ENCODE measurements at places on chromosomes 5 and 9.

DNA sequence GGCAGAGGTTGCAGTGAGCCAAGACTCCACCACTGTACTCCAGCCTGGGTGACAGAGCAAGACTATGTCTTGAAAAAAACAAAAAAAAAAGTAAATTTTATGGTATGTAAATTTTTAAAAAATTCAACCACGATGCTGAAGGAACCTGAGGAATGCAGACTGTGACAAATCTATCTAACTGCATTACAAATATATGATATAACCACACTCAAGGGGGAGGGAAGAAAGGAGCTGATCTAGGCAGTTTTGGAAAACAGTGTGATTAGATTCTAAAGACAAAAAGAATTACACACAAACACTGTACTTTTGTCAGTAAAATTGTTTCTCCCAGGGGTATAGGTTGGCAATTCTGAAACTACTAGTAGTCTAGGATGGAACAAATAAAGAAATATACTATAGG, 17.0 kb downstream of the LARS1 start:
- no peak for DNase-seq

DNA sequence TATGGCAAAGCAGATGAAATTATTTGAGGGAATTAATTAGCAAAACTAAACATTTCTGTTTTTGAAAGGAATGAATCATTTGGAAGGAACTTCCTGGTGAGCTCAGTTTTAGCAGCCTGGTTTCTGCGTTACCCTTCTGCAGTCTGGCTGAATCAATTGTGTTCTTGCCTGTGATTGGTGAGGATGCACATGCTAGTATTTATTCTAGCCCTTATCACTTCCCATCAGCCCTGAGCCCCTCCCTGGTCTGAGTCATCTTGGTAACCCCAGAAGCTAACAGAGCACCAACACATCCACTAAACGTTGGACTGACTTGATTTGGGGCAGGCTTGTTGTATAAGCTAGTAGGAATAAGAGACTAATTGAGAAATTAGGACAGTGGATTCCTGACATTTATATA, 6.6 kb downstream of the TJP2 start:
- no peak for DNase-seq

- no peak for DNase-seq
These were observed 355.9 kb downstream of the PRELID2 start for GRCh38 chr5:145479271-145479670.

GRCh38 chr5:174454464-174454863, 269.9 kb upstream of the MSX2 start:
- no peak for DNase-seq

DNA sequence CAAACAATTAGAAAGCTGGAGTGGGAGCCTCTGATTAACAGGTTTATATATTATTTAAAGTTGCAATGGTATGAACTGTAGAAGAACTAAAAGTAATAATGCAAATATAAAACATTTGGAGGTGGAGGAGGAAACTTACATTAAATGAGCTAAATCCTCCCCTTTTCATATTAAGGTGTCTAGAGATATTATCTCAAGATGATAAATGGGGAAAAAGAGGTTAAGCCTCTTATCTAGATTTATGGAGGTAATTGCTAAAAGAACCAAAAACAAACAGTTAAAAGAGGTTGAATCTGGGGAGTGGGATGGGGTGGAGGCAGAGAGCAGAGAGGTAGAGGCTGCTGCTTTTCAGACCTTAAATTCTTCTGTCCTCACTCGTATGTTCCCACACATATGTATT, 147.8 kb upstream of the SLC24A2 start:
- no peak for DNase-seq

DNA sequence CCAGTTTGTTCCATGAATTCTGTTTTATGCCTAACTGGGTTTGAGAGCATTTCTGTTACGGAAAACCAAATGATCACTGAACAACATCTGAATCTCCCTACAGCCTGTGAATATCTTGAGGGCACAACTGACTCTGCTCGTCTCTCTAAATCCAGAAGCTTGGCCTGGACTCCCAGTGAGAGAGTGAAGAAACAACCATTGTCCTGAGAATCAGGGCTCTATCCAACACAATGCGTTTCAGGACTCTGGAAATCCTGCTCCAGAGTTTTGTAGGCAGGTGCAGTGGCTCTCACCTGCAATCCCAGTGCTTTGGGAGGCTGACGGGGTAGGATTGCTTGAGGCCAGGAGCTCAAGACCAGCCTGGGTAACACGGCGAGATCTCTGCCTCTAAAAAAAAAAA, 7.8 kb upstream of the MVB12B start:
- no peak for DNase-seq

- no peak for DNase-seq
These were observed 8.5 kb downstream of the DOCK8 start for GRCh38 chr9:223152-223551.

GRCh38 chr5:168187614-168188013, 103.8 kb upstream of the WWC1 start:
- no peak for DNase-seq

DNA sequence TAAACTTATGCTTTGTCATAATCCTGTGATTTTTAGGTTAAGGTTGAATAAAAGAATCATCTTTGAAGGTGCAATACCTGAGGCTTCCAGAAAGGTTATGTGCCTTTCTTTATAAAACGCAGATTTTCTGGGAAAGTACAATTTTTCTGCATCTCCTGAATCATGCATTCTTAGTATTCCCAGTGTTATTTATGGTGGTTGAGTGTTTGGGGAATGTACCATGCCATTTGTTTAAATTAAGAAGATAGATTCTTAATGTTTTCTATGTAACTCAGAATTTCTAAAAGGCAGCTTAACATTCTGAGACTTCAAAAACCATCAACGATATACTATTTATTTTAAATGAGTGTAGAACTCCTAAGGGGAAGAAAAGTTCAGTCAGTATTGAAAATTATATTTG, 108.1 kb upstream of the FBN2 start:
- no peak for DNase-seq

DNA sequence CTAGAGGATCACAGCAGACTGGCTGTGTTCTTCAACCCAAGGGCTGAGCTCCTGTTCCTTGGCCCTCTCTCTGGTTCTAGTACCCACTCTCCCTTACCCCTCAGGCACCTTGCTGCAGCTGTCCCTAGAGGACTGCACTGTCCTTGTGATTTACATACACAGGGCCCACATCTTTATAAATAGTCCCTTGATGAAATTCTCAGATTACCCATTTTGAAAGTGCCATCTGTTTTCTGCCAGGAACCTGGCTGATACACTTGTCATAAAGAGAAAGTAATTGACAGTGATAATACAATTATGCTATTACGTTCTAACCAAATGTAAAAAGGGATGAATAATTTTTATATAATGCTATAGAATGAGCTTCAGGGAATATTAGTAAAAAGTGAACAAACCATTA, 16.5 kb upstream of the SPARC start:
- no peak for DNase-seq

- peak; percentile 67 for DNase-seq
These were observed 63.6 kb upstream of the IL17B start for GRCh38 chr5:149442563-149443182.

DNA sequence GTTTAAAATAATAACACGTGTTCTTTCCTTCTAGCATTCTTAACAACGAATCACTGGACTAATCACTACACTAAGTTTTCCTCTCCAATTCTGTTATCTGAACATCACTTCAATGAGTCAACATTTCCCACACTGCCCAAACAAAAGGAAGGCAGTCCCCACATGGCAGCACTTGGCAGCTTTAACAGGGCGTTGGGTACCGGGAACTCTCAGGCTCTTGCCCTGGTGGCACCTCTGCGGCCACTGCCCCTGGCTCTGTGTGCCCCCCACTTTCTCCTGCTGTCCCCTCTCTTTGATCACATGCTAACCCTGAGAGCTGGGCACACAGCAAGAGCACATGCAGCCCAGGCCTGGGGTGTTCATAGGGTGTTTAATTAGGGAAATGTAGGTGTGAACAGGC, 15.7 kb downstream of the SLC6A3 start:
- DNase-seq = no peak

- no peak for DNase-seq
These were observed 6.2 kb downstream of the LNPEP start for GRCh38 chr5:96942078-96942477.

DNA sequence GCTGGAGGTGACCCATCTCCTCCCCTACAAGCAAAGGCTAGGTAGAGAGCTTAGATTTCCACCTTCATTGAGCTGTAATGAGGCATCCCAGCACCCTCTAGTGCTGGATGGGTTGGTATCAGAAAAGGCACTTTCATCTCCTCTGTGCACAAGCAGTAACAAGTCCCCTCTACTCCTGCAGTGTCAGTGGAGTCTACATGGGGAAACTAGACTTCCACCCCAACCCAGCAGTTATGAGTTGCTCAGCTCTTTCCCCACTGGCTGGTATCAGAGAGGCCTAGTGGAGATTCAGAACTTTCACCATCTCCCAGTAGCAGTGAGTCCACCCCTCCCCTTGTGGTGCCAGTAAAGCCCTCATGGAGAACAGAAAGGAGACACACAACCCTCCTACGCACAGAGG, 17.9 kb downstream of the FCN1 start:
- no peak for DNase-seq

DNA sequence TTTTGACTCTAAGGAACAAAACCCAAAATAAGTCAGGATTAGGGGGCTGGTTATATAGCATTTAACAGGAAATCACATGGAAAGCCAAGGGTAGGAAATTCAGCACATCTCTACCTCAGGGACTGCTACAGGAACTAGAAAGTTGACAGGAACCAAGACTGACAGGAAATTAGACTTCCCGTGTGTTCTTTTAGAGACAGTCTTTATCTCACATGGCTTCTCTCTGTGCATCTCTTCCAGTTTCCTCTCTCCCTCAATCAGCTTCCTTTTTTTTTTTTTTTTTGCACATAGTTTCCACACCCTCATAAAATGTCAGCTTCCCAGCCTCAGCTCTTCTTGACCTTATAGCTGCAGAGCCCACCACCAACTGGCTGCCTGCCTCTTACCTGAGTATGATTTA, 4.8 kb downstream of the RECK start:
- DNase-seq = no peak

- no peak for DNase-seq
These were observed 675 bp upstream of the SPAAR start for GRCh38 chr9:35908504-35909125.

DNA sequence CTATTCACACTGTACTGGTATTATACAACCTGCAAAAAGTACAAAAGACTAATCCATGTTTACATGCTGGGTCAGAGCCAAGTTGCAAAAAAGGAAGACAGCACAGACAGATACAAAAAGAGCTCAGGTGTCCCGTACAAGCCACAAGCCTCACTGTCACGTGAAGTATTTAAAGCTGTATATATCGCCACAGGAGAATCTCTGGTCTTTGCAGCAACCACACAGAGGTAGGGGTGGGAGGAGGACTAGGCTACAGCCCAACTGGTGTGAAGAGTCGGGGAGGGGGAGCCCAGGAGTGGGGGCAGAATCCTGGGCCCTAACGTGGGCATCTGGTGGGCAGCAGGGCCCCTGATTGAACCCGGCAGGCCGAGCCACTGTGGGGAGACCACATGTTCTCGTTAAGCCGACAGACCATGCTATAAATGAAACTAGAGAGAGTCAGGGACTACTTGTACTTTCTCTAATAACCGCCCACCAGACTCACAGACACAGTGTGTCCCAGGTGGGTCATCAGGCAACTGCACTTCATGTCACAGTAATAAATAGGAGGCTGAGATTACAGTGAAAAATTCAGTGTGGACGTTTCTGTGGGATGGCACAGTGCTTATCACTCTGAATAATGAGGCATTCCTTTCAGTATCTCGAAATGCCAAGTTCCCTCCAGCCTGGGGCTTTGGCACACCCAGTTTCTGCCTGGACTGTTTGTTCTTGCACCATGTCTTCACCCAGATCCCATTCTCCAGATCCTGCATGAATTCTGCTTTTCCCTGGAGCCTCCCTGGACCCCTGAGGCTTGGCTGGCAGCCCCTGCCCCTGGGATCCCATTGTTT, 79.3 kb upstream of the SH3PXD2B start:
- DNase-seq = no peak

GRCh38 chr9:119968836-119969707, 599.8 kb upstream of the BRINP1 start:
- DNase-seq = peak; percentile 6

- DNase-seq = no peak
These were observed 164.1 kb downstream of the CFAP90 start for GRCh38 chr5:7686794-7687193.

GRCh38 chr9:123419721-123420591, 64.0 kb downstream of the CRB2 start:
- DNase-seq = no peak

GRCh38 chr9:26463837-26464236, 428.8 kb downstream of the CAAP1 start:
- no peak for DNase-seq

GRCh38 chr9:85432599-85432998, 309.2 kb downstream of the AGTPBP1 start:
- no peak for DNase-seq

DNA sequence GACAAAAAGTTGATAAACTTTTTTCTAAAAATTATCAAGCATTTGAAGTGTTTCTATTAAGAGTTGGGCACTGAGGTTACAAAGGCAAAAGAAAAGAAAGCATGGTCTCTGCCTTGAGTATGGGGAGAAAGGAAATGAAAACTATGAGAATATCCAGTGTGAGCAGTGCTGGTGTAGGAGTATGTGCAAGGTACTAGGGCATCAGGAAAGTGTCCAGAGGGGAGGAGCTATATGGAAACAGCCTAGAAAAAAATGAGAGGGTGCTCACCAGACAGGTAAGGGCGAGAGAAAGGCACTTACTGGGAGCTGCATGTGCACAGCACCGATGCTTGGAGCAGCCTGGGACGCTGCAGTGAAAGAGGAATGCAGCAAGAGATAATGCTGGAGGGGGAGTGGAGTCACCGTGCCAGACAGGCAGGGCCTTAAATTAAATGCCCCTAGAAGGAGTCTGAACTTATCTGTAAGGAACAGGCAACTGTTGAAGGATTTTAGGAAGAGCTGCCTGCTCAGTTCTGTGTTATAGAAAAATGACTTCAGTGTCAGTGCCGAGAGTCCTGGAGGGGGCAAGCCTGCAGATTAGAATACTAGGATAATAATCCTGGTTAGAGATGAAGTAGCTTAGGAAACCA, 14.0 kb downstream of the MCC start:
- no peak for DNase-seq

- DNase-seq = no peak
These were observed 38.1 kb downstream of the INSYN2B start for GRCh38 chr5:169942181-169942580.

- no peak for DNase-seq
These were observed 31.7 kb upstream of the AFAP1L1 start for GRCh38 chr5:149239917-149240316.
